CD4-positive, alpha-beta T cell treated with Interleukin-10 for 1 hour (primary cell): ENCODE measurements at places on chromosomes 13 and 19.

DNA sequence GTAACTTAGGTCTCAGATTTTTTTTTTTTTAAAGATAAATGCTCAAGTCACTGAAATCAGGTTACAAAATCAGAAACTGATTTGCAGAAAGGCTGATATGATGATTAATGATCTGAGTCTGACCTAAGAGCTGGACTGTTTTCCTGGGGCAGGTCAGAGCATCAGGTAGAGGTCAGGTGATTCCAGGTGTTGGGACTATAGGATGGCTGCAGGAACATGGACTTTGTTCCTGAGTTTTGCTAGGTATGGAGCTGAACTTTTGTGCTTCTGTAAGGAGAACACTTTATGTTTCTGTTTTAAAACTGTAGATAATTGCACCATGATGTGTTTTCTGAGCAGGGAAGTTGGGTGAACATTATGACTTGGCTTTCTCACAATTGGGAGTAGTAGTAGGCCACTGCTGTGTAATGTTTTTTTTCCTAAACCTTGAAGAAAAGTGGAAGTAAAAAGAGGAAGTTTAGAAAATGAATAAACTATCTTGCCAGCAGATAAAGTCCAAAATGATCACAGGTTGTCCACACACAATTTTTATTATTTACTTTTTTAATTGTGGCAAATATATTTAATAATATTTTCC, 297.2 kb downstream of the DCT start:
- DNase-seq, result no peak

DNA sequence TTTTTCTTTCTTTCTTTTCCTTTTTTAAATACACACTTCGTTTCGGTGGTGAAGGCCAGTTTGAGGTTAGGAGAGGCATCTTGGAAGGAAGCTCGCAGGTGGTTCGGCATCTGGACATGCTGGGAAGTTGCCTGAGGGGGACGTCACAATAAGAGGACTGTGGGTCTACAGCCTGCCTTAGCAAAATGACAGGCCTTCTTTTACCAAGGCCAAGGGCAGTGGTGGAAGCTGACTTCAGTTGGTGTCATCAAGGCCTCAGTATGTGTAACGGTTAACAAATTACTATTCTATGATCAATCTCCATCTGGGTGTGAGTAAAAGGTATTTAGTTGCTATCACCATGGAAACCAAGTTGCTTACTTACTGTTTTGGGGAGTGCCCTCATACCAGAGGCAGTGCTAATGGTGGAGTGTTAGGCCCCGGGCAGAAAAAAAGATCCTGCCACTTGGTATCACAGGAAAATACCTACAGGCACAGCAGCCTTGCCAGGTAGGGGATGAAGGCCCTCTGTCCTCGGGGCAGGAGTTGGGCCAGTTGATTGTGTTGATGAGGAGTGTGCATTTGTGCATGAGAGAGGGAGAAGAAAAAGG, 10.3 kb downstream of the ACTN4 start:
- peak; percentile 40 for DNase-seq

GRCh38 chr13:65959305-65959704, 1270.8 kb downstream of the PCDH9 start:
- no peak for DNase-seq

DNA sequence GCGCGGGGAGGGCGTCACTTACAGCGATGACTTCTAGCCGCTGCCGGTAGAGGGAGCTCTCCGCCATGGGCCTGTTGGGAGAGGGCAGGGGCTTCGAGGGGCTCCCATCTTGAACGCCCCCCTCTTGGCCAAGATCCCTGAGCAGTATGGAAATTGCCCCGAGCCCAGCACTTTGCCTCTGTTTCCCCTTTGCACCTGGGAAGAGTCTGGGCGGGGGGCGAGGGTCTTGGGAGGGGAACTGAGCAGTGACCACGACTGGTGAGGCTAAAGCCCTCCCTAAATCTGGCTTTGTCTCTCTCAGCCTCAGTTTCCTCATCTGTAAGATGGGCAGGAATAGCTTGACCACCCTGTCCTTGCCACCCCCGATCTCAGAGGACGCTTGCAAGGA, 2.8 kb downstream of the PALM3 start:
- peak; percentile 56 for DNase-seq

- DNase-seq, result no peak
These were observed 3.1 kb downstream of the TMEM86B start for GRCh38 chr19:55225415-55225958.
